ENCODE measurements at places on chromosomes 6 and 20. TPM values are rescaled to one million over a fixed set of nuclear protein-coding genes. Genes with fewer than 3 reads are reported as not detected.

The B3GALT4 gene
- 19.2 TPM for polyA plus RNA-seq

DNA sequence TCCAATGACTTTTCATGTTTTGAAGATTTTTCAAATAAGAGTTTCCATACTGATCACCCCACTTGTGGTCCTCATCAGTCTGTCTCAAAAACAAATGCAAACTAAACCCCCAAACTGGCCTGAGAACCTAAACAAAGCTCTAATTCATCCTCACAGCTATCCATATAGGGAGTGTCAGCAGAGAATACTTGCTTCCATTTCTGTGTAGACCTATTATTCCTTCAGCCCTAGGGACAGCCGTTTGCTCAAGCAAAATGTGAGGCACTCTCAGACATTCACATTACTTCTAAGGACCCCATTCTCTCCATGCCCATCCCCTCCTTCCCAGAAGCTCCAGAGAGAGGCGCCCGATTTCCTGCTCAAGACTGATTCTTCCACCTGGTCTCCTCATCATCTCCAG lies 24.6 kb downstream of the DNAAF9 start:
- no peak for DNase-seq
- H3K4me3 ChIP-seq = no peak overlapping the region
- no peaks in the 10 kb centered on the region for H3K36me3 ChIP-seq
- H3K4me1 ChIP-seq = peaks cover 22% of the 10 kb centered on the region
- no peak overlapping the region for H3K27ac ChIP-seq
- no peaks in the 10 kb centered on the region for H3K27me3 ChIP-seq

The DDX43 gene
- not detected for polyA plus RNA-seq

DNA sequence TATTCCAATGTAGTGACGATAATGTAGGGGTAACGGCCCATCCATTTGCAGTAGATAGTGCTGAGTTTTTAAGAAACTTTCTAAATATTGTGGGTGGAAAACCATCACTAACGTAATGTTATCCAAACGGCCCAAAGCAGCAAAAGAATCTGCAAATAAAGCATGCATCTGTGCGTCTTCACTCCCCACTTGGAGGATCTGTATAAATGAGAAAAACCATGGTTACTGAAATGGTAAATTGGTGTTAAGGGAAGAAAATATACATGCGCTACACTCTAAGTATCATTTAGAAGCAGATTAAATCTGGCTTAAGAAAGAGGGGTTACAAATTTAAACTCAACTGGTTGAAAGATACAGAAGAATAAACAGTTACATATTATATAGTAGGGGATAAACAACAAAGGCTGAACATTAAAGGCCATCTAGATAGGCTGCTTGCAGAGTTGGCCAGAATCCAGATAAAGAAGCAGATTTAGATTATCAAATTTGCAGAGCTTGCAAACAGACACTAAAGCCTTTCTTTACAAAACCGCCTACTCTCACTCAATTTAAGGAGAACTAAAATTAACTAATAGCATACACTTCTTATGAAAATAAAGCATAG lies 93.3 kb downstream of the SESN1 start:
- H3K27me3 ChIP-seq = no peaks in the 10 kb centered on the region
- no peak for DNase-seq
- H3K4me1 ChIP-seq = peaks cover 49% of the 10 kb centered on the region
- H3K36me3 ChIP-seq = peaks cover 7% of the 10 kb centered on the region
- H3K27ac ChIP-seq = peak overlapping the region; percentile 73
- H3K4me3 ChIP-seq = peak overlapping the region; percentile 6

DNA sequence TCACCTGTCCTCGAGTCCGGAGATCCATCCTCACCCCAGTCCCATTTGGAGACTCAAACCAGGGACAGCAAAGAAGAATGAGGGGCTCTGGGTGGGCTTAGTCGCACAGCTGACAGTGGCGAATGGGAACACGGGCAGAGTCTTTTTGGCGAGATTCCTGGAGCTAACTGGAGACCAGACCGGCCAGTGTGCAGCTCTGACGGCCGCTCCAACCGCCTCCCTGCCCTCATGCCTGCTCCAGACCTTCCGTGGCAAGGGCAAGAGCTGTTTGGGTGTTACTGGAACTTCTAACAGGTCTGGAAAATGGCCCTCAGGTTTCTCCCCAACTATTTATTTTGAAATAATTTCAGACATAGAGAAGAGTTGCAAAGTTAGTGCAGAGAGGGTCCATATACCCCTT lies 75.6 kb downstream of the IRF4 start:
- no peak overlapping the region for H3K4me3 ChIP-seq
- H3K27ac ChIP-seq = no peak overlapping the region
- no peaks in the 10 kb centered on the region for H3K4me1 ChIP-seq
- DNase-seq = no peak
- H3K27me3 ChIP-seq = peaks cover 8% of the 10 kb centered on the region
- no peaks in the 10 kb centered on the region for H3K36me3 ChIP-seq

DNA sequence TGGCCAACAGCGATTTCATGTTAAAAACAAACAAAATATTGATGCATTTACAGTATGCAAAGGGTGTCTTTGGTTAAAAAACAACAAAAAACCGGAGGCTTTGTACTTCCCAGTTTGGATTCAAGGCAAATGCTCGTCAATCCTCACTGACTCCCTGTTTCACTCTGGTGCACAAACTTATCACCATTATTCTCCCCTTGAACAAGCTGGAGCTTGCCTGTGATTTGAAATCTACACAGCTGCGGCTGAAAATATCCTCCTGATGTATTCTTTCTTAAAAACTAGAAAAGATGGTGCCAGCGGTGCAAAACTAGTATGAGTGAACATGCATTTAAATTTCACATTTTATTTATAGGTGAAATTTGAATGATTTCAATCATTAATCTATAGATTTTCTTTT lies 3.3 kb downstream of the PERP start:
- no peaks in the 10 kb centered on the region for H3K36me3 ChIP-seq
- H3K27me3 ChIP-seq = no peaks in the 10 kb centered on the region
- DNase-seq = no peak
- H3K4me3 ChIP-seq = no peak overlapping the region

DNA sequence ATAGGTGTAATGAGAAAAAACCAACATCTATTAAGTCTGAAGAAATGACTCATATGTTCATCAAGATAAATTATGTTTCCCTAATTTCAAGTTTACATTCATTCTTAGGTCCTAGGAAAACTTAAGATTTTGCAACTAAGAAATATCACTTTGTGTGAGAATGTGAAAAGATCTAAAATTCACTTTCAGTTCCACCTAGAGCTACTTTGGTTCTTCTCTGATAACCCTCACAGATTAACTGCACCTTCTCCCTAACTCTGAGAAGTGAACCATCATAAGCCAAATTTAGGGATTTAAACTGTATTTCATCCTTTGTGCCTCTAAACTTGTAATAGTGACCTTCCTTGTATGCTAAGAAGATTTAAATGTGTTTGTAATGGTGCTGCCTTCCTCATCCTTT lies 213.0 kb downstream of the FRK start:
- no peaks in the 10 kb centered on the region for H3K4me1 ChIP-seq
- DNase-seq = no peak
- no peak overlapping the region for H3K4me3 ChIP-seq
- H3K27ac ChIP-seq = no peak overlapping the region
- no peaks in the 10 kb centered on the region for H3K36me3 ChIP-seq

The SLA2 gene
- polyA plus RNA-seq = 3.4 TPM

GRCh38 chr6:170301184-170301583 lies 5.4 kb upstream of the FAM120B start:
- H3K4me1 ChIP-seq = peaks cover 17% of the 10 kb centered on the region
- no peak overlapping the region for H3K27ac ChIP-seq
- H3K27me3 ChIP-seq = peaks cover 32% of the 10 kb centered on the region
- no peak overlapping the region for H3K4me3 ChIP-seq
- DNase-seq = no peak
- no peaks in the 10 kb centered on the region for H3K36me3 ChIP-seq

DNA sequence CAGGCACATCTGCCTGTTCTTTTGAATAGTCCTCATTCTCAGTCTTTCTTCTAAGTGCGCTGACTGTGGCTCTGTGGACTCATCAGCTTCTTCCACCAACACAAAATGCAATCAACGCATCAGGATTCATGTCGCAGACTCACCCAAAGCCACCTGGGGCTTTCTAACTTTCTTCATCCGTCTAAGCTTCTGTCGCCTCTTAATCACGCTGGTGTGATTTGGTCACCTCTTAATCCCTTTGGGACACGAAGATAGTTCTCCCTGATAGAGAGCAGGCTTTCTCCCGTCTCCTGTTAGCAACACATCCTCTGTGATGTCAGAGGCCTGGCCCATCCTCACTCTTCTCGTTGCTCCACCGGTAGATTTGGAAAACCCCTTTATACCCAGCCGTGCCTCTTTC lies 78.0 kb upstream of the FOXQ1 start:
- H3K4me3 ChIP-seq = no peak overlapping the region
- no peak for DNase-seq
- H3K27ac ChIP-seq = no peak overlapping the region
- peaks cover 3% of the 10 kb centered on the region for H3K4me1 ChIP-seq
- H3K36me3 ChIP-seq = no peaks in the 10 kb centered on the region
- H3K27me3 ChIP-seq = peaks cover 12% of the 10 kb centered on the region

DNA sequence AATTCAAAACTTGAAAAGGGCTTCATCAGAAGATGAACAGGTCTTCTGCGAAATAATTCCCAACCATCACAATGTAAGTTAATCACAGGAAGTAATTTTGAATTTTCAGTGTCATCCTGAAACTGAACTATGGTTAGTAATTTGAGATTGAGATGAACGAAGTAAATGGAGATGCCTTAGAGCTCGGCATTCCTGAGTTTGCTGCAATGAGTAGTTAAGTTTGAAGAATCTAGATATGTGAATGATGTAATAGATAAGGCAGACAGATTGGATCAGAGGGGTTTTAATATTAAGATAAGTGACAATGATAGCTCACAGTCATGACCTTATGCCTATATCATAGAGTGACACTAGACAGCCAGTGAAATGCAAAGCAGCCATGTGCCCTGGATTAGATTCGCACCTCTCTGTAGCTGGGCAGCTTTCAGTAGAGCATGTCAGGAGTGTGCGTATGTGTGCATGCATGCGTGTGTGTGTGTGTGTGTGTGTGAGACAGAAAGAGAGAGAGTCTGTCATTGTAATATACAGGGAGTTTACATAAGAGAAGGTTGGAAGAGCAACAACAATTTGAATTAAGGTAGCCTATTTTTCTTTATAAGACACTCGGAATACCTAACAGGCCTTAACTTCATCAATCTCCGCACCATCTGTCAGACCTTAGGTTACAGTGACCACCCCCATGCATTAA lies 233.0 kb downstream of the GMPR start:
- H3K4me1 ChIP-seq = no peaks in the 10 kb centered on the region
- no peaks in the 10 kb centered on the region for H3K27me3 ChIP-seq
- no peak overlapping the region for H3K27ac ChIP-seq
- no peak for DNase-seq
- no peak overlapping the region for H3K4me3 ChIP-seq

The ENPP4 gene
- 5.1 TPM for polyA plus RNA-seq

GRCh38 chr20:35673884-35674283 lies 9.2 kb upstream of the CPNE1 start:
- H3K27ac ChIP-seq = no peak overlapping the region
- no peak overlapping the region for H3K4me3 ChIP-seq
- peaks cover 8% of the 10 kb centered on the region for H3K36me3 ChIP-seq
- no peaks in the 10 kb centered on the region for H3K4me1 ChIP-seq
- no peaks in the 10 kb centered on the region for H3K27me3 ChIP-seq

DNA sequence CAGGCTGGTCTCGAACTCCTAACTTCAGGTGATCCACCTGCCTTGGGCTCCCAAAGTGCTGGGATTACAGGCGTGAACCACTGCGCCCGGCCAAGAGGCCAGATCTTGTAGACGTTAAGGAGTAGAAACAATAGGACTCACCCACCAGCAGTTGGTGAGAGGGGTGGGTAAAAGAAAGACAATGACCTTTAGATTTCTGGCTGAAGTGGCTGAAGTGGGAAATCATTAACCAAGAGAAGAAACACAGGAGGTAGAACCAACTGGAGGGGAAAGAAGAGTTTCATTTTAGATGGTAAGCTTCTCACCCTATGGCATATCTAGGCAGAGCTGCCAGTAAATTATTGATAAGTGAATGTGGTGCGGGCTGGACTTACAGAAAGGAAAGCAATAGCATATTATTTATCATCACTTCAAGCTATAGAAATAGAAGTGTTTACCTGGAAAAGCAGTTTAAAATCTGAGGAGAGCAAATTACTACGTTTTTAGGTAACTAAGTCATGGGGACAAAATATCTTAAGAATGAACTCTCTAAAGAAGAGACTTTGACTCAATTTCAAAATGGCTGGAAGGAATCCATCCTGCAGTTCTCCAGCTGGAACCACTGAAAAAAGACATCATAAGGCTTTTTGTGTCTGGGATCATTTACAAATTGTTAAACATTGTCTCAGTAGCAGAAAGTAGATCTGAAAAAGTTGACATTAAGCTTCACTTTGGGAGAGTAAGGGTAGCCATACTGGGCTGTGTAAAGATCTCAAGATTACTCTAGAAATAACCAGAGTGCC lies 109.6 kb downstream of the ALDH8A1 start:
- no peak for DNase-seq
- no peak overlapping the region for H3K27ac ChIP-seq
- H3K36me3 ChIP-seq = no peaks in the 10 kb centered on the region
- H3K4me1 ChIP-seq = peaks cover 11% of the 10 kb centered on the region

DNA sequence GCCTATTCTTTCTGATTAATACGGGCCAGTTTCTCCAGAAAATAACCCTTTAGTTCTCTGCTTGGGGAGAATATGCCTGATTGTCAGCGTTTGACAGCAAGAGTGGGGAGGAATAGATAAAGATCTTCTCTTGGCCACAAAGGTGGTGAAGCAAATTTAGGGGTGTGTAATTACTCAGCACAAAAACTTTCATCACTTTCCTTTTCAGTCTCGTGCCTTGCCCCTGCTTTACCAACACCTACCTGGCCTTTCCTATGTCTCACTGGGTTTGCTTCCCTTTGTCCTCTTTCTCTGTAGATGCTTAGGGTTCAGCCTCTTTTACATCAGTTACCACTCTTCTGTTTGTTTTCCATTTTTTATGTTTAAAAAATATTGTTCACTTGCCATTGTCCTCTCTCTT lies 99.2 kb downstream of the MCHR2 start:
- H3K4me3 ChIP-seq = no peak overlapping the region
- H3K4me1 ChIP-seq = no peaks in the 10 kb centered on the region
- H3K27ac ChIP-seq = no peak overlapping the region

The IL20RA gene
- polyA plus RNA-seq = 7.2 TPM

DNA sequence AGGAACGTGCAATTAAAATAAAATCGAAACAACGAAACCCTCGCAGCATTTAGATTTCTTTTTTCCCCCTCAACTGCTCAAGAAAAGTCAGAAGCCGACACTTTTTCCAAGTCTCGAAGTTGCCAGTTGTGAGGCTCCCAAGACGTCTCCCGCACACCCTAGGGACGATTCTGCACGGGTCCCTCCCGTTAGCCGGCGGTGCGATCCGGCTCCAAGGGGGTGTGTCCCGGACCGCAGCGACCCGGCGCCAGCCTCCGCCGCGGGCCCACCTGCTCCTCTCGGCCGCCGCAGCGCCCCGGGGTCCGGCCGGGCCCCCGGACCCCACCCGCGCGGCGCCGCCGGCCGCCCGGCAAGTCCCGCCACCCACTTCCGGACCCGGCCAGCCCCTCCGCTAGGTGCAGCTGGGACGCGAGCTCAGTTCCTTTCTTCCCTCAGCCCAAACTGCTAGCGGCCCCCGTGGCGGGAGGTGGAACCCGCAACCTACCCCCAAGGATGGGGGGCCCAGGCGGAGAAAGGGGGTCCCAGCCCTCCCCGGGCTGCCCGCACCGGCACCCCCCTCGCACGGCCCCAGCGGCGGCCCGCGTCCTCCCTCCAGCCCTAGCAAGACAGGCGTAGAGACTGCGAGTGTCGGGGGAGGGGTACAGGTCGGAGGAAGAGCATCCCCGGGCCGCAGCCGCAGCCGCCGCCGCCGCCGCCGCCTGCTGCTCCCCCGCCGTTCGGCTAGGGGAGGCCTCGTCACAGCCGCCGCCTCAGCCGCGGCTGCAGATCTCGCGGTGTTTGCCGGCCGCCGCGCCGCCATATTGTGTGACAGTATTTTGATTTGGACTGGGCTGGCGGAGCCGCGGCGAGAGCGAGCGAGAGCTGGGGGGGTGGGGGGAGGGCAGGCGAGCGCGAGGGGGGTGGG lies 520 bp upstream of the TAB2 start:
- peak overlapping the region; percentile 97 for H3K27ac ChIP-seq
- no peaks in the 10 kb centered on the region for H3K27me3 ChIP-seq
- H3K36me3 ChIP-seq = no peaks in the 10 kb centered on the region
